ENCODE measurements at places on chromosomes 6 and 20. TPM values are rescaled to one million over a fixed set of nuclear protein-coding genes. Genes with fewer than 3 reads are reported as not detected.

DNA sequence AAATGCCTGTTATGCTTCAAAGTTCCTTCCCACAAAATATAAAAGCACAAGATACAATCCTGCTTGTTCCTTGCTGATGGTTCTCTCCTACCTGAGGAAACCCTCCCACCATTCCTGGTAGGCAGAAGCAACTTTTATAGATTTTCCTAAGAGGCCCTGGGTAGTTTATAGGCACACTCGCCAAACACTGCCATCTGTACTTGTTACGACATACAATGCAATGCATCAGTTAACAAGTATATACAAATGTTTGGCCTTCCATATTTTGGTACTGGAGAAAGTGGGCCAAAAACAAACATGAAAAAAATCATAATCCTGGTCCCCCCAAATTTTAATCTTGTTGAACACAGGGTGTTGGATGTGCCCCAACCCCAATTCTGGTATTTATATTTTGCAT lies 16.6 kb downstream of the MCM9 start:
- DNase-seq: no peak
- no peaks in the 10 kb centered on the region for H3K27me3 ChIP-seq
- no peaks in the 10 kb centered on the region for H3K36me3 ChIP-seq
- H3K4me1 ChIP-seq: no peaks in the 10 kb centered on the region
- no peak overlapping the region for H3K4me3 ChIP-seq

DNA sequence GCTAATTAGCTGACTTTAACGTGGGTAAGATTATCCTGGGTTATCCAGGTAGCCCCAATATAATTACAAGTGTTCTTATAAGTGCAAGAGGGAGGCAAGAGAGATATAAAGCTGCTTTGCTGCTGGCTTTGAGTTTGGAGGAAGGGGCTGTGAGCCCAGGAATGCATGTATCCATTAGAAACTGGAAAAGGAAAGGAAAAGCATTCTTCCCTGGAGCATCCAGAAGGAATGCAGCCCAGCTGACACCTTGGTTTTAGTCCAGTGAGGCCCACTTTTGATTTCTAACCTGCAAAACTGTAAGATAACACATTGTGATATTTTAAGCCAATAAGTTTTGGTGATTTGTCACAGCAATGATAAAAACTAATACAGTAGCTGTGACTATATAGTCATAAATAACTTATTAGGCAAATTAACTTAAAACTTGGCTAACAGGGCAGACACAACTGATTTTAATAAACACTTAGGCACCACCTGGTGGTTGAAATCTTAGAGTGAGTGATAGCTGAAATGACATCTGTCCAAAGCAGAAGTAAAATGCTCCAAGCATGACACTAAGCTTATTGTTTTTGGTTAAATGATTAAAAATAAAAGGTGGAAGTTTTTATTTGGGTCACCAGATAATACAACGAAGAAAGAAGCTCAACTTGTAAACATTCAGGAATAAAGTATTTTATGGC lies 35.6 kb downstream of the ADGRF4 start:
- no peak overlapping the region for H3K27ac ChIP-seq
- no peak overlapping the region for H3K4me3 ChIP-seq
- no peaks in the 10 kb centered on the region for H3K36me3 ChIP-seq
- H3K4me1 ChIP-seq: no peaks in the 10 kb centered on the region

DNA sequence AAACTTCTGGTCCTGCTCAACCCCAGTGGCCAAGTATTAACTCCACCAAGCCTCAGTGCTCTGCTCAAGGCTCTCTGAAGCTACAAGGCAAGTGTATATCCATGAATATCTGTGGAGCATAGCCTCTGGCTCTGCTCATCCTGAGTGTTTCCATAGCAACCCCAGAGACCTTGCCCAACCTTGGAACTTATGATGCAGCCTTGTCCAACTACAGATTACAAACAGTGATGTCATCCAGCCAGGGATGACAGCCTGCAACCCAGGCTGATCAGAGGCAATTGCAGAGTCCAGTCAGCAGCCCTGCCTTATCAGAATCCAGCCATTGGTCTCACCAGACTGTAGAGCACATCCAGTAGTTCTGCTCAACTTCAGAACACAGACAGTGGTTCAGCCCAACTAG lies 65.5 kb upstream of the SPACA1 start:
- no peaks in the 10 kb centered on the region for H3K4me1 ChIP-seq
- no peak overlapping the region for H3K27ac ChIP-seq
- no peak for DNase-seq

DNA sequence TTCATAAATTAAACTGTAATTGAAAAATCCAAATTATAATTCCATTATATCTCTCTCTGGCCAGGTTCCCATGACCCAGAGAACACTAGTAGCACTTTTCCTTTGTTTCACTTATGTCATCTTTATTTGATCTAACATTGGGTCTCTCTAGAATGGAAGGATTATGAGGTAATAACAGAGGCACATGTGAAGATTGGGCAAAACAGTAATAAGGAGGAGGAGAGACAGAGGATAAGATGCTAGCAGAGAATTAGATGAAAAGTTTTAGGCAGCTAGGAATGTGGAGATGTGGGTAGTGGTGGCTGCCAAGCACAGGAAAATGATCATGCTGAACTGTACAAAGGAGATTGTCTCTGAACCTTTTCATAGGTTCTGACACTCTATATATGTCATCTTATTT lies 3.3 kb downstream of the TAB2 start:
- no peaks in the 10 kb centered on the region for H3K36me3 ChIP-seq
- peaks cover 7% of the 10 kb centered on the region for H3K4me1 ChIP-seq
- H3K27ac ChIP-seq: no peak overlapping the region
- no peak for DNase-seq
- no peaks in the 10 kb centered on the region for H3K27me3 ChIP-seq
- H3K4me3 ChIP-seq: no peak overlapping the region

DNA sequence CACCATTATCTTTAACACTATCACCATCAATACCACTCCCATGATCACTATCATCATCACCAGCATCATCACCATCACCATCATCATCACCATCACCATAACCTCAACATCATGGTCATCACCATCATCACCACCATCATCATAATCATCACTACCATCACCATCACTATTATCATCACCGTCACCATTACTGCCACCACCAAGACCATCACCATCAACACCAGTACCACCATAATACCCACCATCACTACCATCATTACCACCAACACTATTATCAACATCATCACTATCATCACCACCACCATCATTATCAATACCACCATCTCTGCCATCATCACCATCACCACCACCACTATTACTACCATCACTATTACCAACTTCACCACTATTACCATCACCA lies 32.7 kb upstream of the CST1 start:
- no peaks in the 10 kb centered on the region for H3K36me3 ChIP-seq
- H3K4me1 ChIP-seq: no peaks in the 10 kb centered on the region
- H3K4me3 ChIP-seq: no peak overlapping the region

GRCh38 chr6:49980898-49981297 lies 11.5 kb upstream of the DEFB113 start:
- no peak for DNase-seq
- H3K4me1 ChIP-seq: no peaks in the 10 kb centered on the region
- H3K27me3 ChIP-seq: no peaks in the 10 kb centered on the region
- H3K4me3 ChIP-seq: no peak overlapping the region

DNA sequence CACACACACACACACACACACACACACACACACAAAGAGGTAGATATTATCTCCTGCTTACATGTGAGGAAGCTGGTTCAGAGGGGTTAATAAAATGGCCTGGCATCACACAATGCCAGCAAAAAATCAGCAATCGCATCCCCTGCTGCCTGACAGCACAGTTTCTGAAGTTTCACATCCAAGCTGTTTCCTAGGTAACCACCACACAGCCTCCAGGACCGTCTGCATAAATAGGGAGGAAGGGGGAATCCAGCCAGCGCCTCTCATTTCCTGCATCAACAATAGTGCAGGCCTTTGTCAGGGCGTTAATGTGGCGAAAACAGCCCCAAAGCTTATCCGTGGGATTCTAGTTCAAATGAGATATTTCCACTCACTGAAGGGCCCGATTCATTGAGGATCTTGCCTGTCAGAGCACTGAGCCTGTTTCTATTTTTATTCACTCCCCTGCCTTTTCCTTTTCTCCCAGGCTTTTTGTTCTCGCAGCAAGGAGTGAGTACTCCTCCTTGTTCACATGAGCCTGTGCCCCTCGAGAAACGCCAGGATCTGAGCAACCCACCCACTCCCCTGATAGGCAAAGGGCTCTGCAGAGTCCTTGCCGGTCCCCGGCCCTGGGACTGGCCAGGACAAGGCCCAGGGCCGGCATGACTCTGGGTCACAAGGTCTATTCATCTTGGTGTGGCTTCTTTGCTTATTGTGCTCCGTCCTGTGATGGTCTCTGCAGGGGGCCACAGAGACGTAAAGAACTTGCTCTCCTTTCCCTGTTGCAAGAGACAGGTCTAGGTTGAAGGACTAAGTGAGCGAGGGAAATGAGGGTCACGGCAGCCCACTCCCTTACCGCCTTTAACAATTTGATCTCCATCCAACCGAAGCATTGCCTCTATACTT lies 32.7 kb downstream of the TUBB2B start:
- no peak overlapping the region for H3K4me3 ChIP-seq
- no peaks in the 10 kb centered on the region for H3K4me1 ChIP-seq
- no peaks in the 10 kb centered on the region for H3K36me3 ChIP-seq
- no peak for DNase-seq
- no peak overlapping the region for H3K27ac ChIP-seq
- no peaks in the 10 kb centered on the region for H3K27me3 ChIP-seq

- H3K27ac ChIP-seq: no peak overlapping the region
- peaks cover 2% of the 10 kb centered on the region for H3K4me1 ChIP-seq
- H3K36me3 ChIP-seq: no peaks in the 10 kb centered on the region
- no peaks in the 10 kb centered on the region for H3K27me3 ChIP-seq
These were observed 51.8 kb downstream of the SSR1 start for GRCh38 chr6:7261032-7261841.

- H3K4me3 ChIP-seq: no peak overlapping the region
- no peak overlapping the region for H3K27ac ChIP-seq
- H3K27me3 ChIP-seq: no peaks in the 10 kb centered on the region
- H3K4me1 ChIP-seq: peaks cover 2% of the 10 kb centered on the region
- H3K36me3 ChIP-seq: no peaks in the 10 kb centered on the region
These were observed 972 bp upstream of the PHF3 start for GRCh38 chr6:63634630-63635029.

DNA sequence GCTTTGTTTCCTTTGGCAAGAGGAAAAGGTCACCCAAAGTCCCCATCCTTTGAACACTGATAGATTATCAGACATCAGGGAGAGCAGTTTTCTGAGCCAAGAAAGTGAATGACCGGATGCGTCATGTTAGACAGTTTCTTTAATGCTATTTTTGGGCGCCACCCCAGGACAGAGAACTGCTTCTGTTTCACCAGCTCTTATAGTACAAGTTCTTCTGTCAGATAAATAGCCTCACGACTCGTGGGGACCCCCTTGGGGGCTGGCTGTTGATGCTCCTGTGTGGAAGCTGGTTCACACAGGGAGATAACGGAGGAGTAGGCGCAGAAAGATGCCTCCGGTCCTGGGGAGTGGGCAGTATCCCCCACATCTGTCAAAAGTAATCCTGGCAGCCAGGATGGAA lies 54.6 kb downstream of the NPEPL1 start:
- H3K27ac ChIP-seq: no peak overlapping the region
- H3K27me3 ChIP-seq: no peaks in the 10 kb centered on the region
- no peaks in the 10 kb centered on the region for H3K36me3 ChIP-seq
- no peak for DNase-seq
- no peaks in the 10 kb centered on the region for H3K4me1 ChIP-seq

The CALHM6 gene
- 1.7 TPM for total RNA-seq

The SLC17A3 gene
- 0.30 TPM for total RNA-seq

The EEF1E1 gene
- total RNA-seq: 21.2 TPM

The SLC17A9 gene
- 4.8 TPM for total RNA-seq

The PAK5 gene
- 0.10 TPM for total RNA-seq

Data from ovary (tissue), 10 donors.